OCI-LY7 (cell line): ENCODE measurements at places on chromosomes 5 and 9. TPM values are rescaled to one million over a fixed set of nuclear protein-coding genes. Genes with fewer than 3 reads are reported as not detected.
A peak's percentile ranks its signal among the peaks of the same experiment; 100 is the strongest.

- DNase-seq: no peak
Observed at GRCh38 chr9:96122282-96122681, 179.7 kb downstream of the HSD17B3 start.

- no peak for DNase-seq
Observed at GRCh38 chr9:22108581-22109370, 99.7 kb upstream of the CDKN2B start.

- no peak for DNase-seq
Observed at GRCh38 chr5:73434461-73434860, 14.1 kb downstream of the FOXD1 start.

SPINK4 gene
- total RNA-seq: not detected in 2 replicates

DNA sequence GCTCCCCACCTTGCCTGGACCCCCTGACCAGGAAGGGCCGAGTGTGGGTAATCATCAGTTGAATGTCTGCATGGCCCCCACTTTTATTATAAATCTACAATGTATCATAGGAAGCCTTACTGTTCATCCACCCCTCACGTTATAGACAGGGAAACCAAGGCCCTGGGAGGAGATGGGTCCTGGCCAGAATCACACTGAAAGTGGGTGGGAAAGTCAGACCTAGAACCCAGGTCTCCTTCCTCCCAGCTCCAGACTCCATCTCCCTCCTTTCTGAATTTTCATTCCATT is 17.1 kb downstream of the CD74 start:
- DNase-seq: no peak

NMUR2 gene
- total RNA-seq: not detected in 2 replicates

C5orf52 gene
- total RNA-seq: not detected in 2 replicates

EIF4E1B gene
- total RNA-seq: 2.4 and 2.9 TPM in 2 replicates

DNA sequence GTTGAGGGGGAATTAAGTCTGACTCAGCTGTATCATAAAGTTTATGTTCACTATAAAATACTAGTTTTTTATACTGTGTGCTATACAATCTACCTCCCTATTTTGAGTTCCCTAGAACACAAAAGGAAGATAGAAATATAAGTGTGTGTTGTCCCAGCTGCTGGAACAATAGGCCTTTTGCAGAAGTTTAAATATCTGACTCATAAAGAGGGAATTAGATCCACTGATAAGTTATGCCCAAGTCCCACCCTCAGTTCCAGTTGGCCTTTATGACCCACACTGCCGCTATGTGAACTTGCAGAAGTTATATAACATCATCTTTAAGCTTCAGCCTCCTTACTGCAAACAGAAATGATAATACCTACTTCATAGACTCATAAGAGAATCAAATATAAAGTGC is 88.5 kb upstream of the DAB2 start:
- DNase-seq: no peak

DNA sequence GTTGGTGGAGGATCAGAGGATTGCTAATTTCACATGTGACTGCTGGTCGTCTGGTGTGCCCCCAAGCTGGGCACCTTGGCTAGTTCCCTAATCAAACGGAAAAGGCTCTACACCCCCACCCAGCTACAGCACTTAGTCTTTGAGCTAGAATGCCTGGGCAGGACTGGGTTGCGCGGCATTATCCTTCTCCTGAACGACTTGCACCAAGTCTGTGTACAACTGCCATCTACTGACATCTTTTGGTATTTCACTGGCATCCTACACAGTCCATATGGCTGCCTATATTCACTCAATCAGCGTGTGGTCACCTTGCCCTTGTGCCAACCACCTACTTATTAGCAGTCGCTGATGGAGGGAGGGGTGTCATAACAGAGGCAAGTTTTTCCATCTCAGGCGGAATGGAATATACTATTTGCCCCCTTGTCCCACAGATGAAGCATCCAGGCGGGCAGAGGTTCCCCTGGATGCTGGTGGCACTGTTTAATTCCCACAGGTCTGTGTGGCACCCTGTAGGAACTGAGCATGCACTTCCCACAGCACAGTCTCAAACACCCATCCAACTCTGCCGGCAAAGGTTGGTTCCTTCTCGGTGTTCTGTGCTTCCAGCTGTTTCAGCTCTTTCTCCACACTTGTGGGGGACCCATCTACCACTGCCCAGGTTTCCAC is 150.1 kb downstream of the OSTF1 start:
- peak; percentile 27 for DNase-seq

INSL4 gene
- total RNA-seq: not detected in 2 replicates

ANKRD34B gene
- total RNA-seq: not detected in 2 replicates

- no peak for DNase-seq
Observed at GRCh38 chr5:43203373-43203772, 11.3 kb downstream of the NIM1K start.

DNA sequence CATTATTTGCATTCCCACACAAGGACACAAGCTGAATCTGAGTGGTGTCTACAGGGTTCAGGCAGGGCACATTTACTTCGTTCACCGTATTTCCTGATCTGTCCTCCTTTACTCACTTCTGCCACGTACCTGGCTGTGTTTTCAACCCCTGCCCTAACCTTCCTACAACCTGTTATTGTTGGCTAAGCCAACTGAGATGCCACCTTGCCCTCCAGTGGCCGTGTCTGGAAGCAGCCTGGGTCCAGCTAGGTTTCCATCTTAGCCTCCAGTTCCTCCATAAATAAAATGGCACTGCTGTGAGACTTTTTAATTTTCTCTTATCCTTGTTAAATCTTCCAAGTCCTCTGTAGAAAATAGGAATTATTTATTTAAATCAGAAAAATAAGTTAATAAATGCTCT is 64.8 kb downstream of the ATP10B start:
- peak; percentile 8 for DNase-seq

- peak; percentile 2 for DNase-seq
Observed at GRCh38 chr9:105475302-105475701, 27.5 kb downstream of the FSD1L start.

LHX2 gene
- total RNA-seq: not detected in 2 replicates

DNA sequence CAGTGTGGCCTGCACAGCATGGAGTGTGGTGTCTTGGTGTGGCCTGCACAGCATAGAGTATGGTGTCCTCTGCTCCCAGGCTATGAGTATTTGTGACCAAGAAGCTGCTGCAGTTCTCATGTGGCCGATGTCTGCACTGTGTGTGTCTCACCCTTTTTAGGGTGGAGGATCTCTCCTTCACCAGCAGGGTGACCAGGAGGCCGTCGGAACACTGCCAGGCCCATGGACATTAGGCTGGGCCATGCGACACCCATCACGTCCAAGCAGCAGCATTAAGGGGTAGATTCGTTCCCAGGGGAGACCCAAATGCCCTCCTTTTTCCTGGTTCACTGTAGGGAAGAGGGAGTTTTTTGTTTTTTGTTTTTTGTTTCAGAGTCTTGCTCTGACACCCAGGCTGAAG is 115.3 kb upstream of the SPIN1 start:
- no peak for DNase-seq

DNA sequence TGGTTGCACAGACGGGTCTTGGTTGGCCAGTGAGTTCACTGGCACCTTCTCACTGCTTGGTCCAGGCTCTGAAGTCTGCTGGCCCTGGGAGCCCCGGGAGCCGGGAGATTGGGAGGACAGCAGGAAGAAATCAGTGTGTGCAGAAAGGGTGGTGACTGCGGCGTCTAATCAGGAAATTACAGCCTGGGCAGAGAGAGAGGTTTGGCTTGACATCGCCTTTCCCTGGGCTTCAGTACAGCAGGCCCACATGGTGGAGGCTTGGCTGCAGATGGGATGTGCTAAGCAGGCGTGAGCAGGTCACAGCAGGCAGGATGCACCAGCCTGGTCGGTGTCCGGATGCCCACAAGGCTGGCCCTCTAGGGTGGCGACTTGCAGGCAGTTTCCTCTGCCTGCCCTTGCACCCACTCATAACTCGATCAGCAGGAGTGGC is 17.2 kb downstream of the PITX1 start:
- DNase-seq: no peak

DNA sequence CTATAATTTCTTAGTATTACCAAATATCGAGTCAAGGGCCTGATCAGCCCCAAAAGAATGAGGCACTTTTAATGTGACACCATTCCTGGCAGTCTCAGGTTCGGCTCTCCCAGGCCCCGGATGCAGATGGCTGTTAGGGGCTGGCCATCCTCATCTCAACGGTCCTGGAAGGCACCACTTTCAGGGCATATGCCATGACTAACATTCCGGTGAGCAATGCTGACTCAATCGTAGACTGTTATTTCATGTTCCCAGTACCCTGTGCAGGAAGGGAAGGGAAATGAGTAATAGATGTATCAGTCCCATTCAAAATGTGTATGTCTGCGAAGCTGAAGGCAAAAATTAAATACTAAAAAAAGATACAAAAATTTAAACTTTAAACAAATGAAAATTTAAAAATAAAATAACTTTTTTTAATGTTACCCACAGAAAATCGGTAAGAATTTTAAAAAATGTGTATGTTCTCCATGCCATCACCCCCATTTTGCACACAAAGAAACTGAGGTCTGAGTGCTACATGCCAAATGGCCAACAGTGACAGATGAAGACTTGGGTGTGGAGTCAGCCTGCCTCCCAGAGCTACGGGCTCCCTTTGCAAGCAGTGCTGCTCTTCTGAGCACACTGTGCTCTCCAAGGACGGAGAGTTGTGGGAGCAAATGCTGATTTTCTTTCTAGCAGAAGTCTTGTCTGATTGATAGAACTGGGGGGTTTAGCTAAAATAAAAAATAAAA is 79.0 kb downstream of the GLDC start:
- no peak for DNase-seq

FBP1 gene
- total RNA-seq: 63.9 and 94.1 TPM in 2 replicates

FAM219A gene
- 12.7 and 14.3 TPM in 2 replicates for total RNA-seq

DNA sequence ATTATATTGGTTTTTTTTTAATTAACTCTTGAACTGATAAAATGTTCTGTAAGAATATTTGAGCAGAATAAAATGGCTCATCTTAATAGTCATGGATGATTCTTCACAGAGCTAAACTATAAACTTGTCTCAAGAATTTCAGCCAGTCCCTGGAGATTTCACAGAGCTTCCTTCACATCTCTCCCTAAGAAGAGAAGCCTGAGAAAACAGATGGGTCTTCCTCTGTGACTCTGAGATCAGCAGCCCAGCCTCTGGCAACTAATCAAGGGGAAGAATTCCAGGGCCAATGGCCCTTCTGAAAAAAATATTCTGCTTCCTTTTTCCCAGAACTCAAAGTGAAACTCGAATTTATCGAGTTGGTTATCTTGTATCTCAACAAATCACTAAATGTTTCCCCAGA is 122.2 kb upstream of the ITGA1 start:
- no peak for DNase-seq

ERP44 gene
- total RNA-seq: 27.3 and 28.1 TPM in 2 replicates

GRCh38 chr9:82790875-82791274 is 272.1 kb downstream of the RASEF start:
- DNase-seq: no peak

DNA sequence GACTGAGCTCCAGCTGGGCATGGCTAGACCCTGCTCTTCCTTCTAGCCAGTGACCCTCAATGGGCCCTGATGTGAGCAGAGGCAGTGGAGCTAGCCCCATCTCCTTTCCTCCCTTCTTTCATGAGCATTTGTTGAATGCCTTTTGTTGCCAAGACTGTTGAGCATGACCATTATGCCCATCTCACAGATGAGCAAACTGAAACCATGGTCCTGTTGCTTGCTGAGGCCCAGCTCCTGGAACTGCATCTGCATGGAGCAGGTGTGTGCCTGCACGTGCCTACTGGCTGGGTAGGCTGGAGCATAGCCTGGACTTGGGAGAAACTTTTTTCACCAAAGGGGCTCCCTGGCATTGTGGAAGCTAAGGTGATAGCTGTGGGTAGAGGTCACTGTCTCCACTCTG is 3.0 kb upstream of the WNK2 start:
- DNase-seq: no peak

DNA sequence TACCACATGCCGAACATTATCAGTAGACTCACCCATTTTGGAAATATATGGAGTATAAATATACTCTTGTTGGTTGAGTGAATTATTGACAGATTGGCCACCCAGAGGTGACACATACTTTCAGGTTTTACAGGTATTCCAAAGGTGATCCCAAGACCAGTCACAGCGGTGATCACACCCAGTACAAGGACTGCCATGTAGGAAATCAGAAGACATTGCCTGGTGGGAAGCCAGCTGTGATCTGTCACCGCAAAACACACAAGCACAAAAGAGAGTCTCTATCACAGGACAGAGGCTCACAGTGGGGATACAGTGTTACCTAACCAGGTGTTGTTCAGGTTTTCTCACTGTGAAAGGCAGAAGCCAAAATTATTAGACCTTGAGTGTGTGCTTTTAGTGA is 15.8 kb downstream of the BTF3 start:
- DNase-seq: no peak

- no peak for DNase-seq
Observed at GRCh38 chr5:101966476-101966875, 329.6 kb downstream of the SLCO4C1 start.

ORM2 gene
- not detected in 2 replicates for total RNA-seq

GRCh38 chr5:84614906-84615305 is 230.2 kb upstream of the EDIL3 start:
- no peak for DNase-seq
